Type B pancreatic cell (in vitro differentiated cells): ENCODE measurements at places on chromosomes 2 and 18.

GRCh38 chr2:52064234-52064633 lies 1032.3 kb upstream of the NRXN1 start:
- H3K4me1 ChIP-seq, result no peaks in the 10 kb centered on the region

GRCh38 chr2:18167871-18168270 lies 289.4 kb downstream of the KCNS3 start:
- H3K4me3 ChIP-seq, result no peak overlapping the region
- no peak for DNase-seq
- H3K27ac ChIP-seq, result no peak overlapping the region
- peaks cover 31% of the 10 kb centered on the region for H3K27me3 ChIP-seq
- no peaks in the 10 kb centered on the region for H3K4me1 ChIP-seq
- H3K36me3 ChIP-seq, result no peaks in the 10 kb centered on the region

DNA sequence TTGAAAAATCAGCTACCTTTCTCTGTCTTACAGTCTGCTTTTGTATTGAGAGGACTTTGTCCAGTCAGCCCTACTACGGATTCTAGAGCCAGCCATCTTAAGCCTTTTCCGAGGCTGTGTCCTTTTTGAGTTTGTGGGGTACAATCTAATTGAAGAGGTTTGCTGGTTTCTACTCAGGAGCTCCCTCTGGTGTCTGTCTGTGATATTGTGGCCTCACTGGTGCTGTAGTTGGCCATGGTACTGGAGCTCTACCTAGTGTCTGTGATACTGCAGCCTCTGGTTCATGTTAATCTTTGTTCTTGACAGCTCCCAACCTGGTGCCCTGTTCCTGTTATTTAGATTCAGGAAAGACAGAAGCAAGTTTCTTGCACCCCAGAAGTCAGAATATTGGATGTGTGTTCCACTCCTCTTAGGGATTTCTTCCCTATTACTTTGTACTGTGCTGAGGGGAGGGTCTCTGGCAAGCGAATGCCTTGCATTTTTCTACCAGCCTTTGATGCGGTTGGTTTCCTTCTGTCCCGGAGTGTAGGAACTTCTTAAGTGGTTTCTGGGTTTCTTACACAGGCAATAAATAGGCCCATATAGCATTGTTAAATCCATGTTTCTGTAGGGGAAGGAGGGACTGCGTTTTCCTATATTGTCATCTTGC lies 78.5 kb downstream of the ACSL3 start:
- peaks cover 10% of the 10 kb centered on the region for H3K4me1 ChIP-seq
- H3K27ac ChIP-seq, result no peak overlapping the region
- DNase-seq, result no peak
- H3K4me3 ChIP-seq, result no peak overlapping the region
- H3K36me3 ChIP-seq, result peaks cover 57% of the 10 kb centered on the region

- no peaks in the 10 kb centered on the region for H3K4me1 ChIP-seq
- H3K36me3 ChIP-seq, result no peaks in the 10 kb centered on the region
- no peak for DNase-seq
- no peak overlapping the region for H3K4me3 ChIP-seq
These were observed 940.2 kb upstream of the ZEB2 start for GRCh38 chr2:145460112-145460511.

GRCh38 chr2:14536976-14537375 lies 95.5 kb upstream of the LRATD1 start:
- DNase-seq, result no peak
- H3K27me3 ChIP-seq, result no peaks in the 10 kb centered on the region
- no peak overlapping the region for H3K4me3 ChIP-seq
- H3K27ac ChIP-seq, result no peak overlapping the region
- peaks cover 6% of the 10 kb centered on the region for H3K4me1 ChIP-seq

DNA sequence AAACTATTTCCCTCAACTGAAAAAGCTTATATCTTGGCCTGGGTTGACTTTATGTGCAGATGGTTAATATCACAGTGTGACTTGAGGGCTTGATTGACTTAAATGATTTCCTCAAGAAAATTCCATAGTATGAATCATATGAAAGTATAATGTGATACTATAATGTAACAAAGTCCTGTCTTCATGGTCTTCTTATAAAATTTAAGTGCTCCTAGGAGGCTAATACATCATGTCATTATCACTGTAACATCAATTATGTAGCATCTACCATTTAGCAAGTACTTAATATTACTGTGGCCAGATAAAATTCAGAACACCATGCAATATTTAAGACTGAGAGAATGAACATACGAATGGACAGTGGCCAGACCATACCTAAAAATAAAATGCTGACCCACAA lies 276.1 kb downstream of the RIT2 start:
- H3K36me3 ChIP-seq, result no peaks in the 10 kb centered on the region
- H3K27ac ChIP-seq, result no peak overlapping the region
- no peaks in the 10 kb centered on the region for H3K27me3 ChIP-seq
- H3K4me3 ChIP-seq, result no peak overlapping the region

DNA sequence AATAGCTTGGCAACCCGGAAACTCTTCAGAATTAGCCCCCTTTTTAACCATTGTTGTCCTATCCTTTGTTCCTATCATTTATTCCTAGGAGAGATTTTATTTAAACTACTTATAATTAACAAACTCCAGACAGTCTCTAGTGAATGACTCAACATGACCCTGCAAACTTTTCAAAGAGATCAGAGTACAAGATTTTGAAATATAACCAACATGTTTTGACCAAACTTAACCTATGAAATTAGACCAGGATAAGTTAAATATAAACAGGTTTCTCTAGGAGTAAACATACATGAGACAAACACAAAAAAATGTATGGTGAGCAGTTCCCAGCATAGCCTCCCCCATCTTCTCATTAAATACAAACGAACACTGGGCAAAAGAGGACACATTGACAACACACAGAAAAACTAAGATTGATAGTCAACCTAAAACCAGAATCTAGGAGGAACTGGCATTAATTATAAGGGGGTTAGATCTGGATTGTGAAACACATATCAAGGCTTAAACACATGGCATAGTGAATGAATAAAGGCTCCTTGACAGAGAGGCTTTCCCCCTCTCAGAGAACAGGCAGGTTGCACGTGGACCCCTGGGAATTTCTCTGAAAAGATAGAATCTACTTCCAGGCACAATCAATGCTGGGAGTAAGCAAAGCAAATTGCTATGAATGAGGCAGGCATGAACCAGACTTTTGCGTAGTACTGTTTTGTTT lies 284.1 kb downstream of the IRS1 start:
- no peak overlapping the region for H3K4me3 ChIP-seq
- no peak for DNase-seq
- peak overlapping the region; percentile 64 for H3K27ac ChIP-seq
- peaks cover 10% of the 10 kb centered on the region for H3K4me1 ChIP-seq
- H3K27me3 ChIP-seq, result no peaks in the 10 kb centered on the region

GRCh38 chr2:230254152-230254881 lies 28.8 kb downstream of the SP140 start:
- peaks cover 4% of the 10 kb centered on the region for H3K27me3 ChIP-seq
- no peak overlapping the region for H3K27ac ChIP-seq
- H3K36me3 ChIP-seq, result no peaks in the 10 kb centered on the region
- no peak overlapping the region for H3K4me3 ChIP-seq
- DNase-seq, result no peak

DNA sequence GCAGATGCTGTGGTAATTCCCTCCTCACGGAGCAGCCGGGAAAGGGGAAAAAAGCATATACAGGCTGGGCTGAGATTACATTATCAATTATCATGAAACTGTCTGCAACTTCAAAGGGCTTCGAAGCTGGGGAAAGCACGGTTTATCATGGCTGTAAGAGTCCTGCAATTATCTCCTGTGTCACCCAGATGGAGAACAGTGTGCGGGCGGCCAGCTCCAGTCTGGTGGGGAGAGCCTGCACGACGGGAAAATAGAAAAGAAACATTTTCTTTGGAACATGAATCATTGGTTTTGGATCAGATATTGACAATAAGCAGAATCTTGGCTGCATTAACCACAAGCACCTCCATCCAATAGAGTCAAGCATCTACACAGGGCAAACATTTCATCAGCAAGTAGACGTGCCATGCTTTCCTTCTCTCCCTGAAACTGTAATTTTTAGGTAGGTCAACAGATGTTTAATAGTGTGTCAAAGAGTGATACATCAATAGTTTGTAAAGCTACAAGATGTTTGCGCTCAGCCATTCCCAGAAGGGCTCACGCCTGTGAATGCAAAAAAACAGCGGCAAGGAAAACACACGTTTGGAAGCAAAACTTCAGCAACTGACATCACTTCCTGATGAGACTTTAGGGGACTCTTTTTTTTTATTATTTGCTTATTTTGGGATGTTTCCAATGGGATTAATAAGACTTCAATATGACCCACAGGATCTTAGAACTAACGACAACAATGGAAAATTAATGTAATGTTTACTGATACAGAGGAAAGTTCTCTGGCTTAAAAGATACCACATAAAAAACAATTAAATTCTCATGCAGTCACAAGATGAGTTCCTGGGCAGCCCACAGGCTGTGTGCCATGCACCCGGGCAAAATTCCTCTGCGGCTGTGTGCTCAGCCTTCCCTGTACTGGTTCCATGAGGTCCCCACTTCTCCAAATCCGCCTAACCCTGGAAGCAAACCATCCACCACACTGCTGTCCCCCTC lies 111.0 kb upstream of the SALL3 start:
- DNase-seq, result no peak
- no peaks in the 10 kb centered on the region for H3K36me3 ChIP-seq
- H3K27ac ChIP-seq, result no peak overlapping the region
- peaks cover 21% of the 10 kb centered on the region for H3K27me3 ChIP-seq
- peaks cover 14% of the 10 kb centered on the region for H3K4me1 ChIP-seq
- H3K4me3 ChIP-seq, result no peak overlapping the region

DNA sequence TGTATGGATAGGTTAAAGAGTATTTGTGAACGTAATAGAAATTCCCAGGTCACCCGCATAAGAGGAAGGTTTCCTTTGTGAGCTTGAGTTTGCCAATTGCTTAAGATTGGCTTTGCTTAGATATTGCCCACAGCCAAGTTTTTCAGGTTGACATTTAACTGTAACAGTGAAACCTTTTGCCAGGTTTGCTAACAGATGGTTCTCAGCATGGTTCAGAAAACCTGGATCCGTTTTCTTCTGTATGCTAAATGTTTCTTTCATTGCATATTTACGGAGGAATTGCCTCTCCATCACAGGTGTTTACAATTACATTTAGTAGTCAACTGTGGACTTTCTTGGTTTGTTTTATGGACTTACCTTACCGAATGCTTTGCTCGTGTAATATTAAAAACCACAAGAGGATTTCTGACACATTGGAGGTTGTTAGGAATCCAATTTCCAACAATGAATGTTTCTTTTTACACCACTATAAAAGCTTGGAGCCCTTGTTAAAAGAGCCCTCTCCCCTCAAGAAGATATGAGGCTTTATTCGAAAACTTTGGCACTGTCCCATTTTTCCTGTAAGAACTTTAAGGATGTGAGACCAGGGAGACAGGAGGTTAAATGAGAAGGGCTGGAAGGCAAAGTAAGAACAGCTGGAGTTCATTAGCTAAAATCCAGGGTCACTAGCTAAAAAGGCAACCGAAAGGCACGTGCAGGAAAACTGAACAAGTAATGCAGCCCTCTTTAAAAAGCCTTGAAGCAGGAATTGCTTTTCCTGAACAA lies 7.8 kb downstream of the CDK15 start:
- H3K27me3 ChIP-seq, result no peaks in the 10 kb centered on the region
- peak overlapping the region; percentile 9 for H3K27ac ChIP-seq
- H3K4me1 ChIP-seq, result peaks cover 21% of the 10 kb centered on the region
- no peaks in the 10 kb centered on the region for H3K36me3 ChIP-seq
- H3K4me3 ChIP-seq, result peak overlapping the region; percentile 33

DNA sequence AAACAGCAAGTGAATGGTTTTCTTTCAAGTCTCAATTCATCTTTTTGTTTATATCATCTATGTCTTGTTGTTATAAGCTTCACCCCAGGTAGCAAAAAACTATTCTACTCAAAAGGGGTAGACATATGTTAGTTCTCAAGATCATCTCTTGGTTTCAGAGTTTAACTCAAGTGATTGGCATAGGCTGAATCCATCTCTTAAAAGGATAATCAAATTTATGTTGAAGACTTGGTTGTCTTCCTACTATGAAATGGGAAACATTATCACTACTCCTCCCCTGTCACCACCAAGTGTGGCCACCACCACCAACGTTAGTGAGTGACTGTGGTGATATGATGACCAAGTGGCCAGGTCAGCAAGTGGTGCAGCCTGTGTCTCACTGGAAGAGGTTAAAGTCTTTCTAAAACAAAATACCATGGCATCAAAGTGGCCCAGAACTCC lies 1.5 kb downstream of the IL1B start:
- no peak overlapping the region for H3K27ac ChIP-seq
- peaks cover 17% of the 10 kb centered on the region for H3K27me3 ChIP-seq
- no peaks in the 10 kb centered on the region for H3K36me3 ChIP-seq
